ENCODE measurements at places on chromosomes 12 and 14. TPM values are rescaled to one million over a fixed set of nuclear protein-coding genes. Genes with fewer than 3 reads are reported as not detected.

Gene COL2A1
- total RNA-seq = not detected

Gene DHRS4L2
- total RNA-seq = 22.2 TPM

Gene CPNE6
- 0.71 TPM for total RNA-seq

Gene C12orf76
- 13.6 TPM for total RNA-seq

Gene GXYLT1
- total RNA-seq = 10.9 TPM

Gene C14orf180
- total RNA-seq = 0.40 TPM

Gene AVPR1A
- 1.3 TPM for total RNA-seq

Gene REP15
- total RNA-seq = 2.1 TPM

Gene EEA1
- 33.3 TPM for total RNA-seq

Gene FSCB
- total RNA-seq = not detected

Gene SLCO1B1
- total RNA-seq = not detected

Data from ovary (tissue), 10 donors.